ENCODE measurements at places on chromosomes 16 and 17. TPM values are rescaled to one million over a fixed set of nuclear protein-coding genes. Genes with fewer than 3 reads are reported as not detected.

The TVP23C gene
- total RNA-seq = 29.9 TPM

- peak overlapping the region; percentile 56 for H3K4me3 ChIP-seq
- no peaks in the 10 kb centered on the region for H3K36me3 ChIP-seq
- H3K4me1 ChIP-seq = peaks cover 43% of the 10 kb centered on the region
- DNase-seq = no peak
Measured at GRCh38 chr17:44559634-44560554, 2.6 kb downstream of the FZD2 start.

DNA sequence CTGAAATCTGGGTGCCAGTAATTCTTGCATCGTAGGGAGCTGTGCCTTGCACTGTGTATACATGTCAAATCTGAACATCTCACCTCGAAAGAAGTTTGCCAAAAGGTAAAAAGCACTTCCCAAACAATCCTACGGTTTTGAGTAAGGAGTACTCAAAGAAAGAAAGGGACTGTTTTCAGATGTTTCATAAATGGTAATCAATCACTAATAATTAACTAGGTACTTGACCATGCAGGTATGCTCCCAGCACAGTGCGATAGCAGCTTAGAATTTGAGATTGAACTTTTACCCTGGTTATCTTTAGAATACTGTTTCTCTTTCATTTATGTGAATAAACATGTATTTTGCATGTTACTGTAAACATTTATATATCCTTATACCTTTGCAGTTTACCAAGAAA lies 39.0 kb downstream of the PRKCA start:
- H3K4me1 ChIP-seq = peaks cover 3% of the 10 kb centered on the region
- DNase-seq = no peak
- no peaks in the 10 kb centered on the region for H3K27me3 ChIP-seq

The KLHL10 gene
- total RNA-seq = 0.30 TPM

GRCh38 chr17:79047923-79048825 lies 24.2 kb downstream of the C1QTNF1 start:
- peaks cover 11% of the 10 kb centered on the region for H3K36me3 ChIP-seq
- H3K27me3 ChIP-seq = no peaks in the 10 kb centered on the region
- no peak for DNase-seq
- peaks cover 16% of the 10 kb centered on the region for H3K4me1 ChIP-seq
- H3K4me3 ChIP-seq = no peak overlapping the region

DNA sequence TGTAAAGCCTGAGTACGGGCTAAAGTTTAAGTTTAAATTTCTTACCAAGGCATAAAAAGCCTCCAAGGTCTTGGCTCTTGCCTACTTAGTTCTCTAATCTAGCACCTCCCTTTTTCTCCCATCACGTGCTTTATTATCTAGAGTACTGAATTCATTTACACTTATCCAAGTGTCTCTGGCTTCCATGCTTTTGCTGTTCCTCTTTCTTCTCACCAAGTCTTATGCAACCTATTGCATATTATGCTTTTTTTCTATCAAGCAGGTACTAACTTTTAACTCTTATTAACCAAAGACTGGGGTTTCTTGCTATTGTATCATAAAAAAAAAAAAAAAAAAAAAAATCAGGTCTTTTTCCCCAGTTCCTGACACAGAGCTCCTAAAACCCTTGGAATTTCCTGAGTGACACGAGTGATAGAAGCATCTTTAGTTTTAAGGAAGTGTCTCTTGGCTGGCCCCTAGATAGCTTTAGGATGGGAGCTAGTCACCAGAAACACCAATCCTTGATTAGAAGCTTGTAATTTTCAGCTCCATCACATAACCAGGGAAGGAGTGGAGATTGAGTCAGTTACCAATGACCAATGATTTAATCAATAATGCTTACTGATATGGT lies 44.9 kb downstream of the SSH2 start:
- no peaks in the 10 kb centered on the region for H3K4me1 ChIP-seq
- H3K36me3 ChIP-seq = no peaks in the 10 kb centered on the region
- H3K4me3 ChIP-seq = no peak overlapping the region
- H3K27me3 ChIP-seq = no peaks in the 10 kb centered on the region

- H3K36me3 ChIP-seq = peaks cover 78% of the 10 kb centered on the region
- no peak for DNase-seq
- no peaks in the 10 kb centered on the region for H3K27me3 ChIP-seq
Measured at GRCh38 chr17:81207610-81208581, 14.9 kb downstream of the CEP131 start.

DNA sequence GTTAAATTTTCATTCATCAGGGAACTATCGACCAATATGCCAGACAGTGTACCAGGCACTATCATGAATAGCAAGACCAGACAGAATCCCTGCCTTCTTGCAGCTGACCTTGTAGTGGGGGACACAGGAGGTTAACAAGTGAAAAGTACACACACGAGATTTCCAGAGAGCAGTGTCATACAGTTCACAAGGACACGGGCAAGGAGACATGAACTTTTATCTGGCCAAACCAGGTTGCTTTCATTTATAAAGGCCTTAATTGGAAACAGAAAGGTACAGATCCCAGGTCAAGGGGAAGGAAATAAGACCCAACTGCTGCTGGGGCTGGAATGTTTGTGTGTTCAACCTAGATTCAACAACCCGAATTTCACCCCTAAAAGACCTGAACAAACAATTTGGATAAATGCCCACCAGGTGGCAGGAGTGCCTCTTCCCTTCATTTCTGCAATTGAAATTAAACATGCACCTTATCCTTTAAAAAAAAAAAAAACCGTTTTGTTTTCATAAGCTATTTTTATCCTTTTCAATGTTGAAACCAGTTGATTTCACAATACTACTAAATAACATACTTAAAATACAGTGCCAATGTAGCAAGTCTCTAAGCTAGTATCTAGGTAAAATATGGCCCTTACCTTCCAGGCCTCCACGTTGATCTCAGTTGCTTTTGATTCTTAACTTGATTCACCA lies 65.9 kb downstream of the EMP2 start:
- H3K36me3 ChIP-seq = no peaks in the 10 kb centered on the region
- no peaks in the 10 kb centered on the region for H3K27me3 ChIP-seq
- no peak overlapping the region for H3K27ac ChIP-seq

GRCh38 chr17:80876950-80877728 lies 114.5 kb upstream of the CHMP6 start:
- no peaks in the 10 kb centered on the region for H3K27me3 ChIP-seq
- no peak for DNase-seq
- peaks cover 28% of the 10 kb centered on the region for H3K4me1 ChIP-seq
- peaks cover 41% of the 10 kb centered on the region for H3K36me3 ChIP-seq
- H3K27ac ChIP-seq = no peak overlapping the region

The CEP295NL gene
- total RNA-seq = 3.3 TPM

- peaks cover 31% of the 10 kb centered on the region for H3K36me3 ChIP-seq
- no peaks in the 10 kb centered on the region for H3K4me1 ChIP-seq
- DNase-seq = no peak
- H3K27ac ChIP-seq = no peak overlapping the region
Measured at GRCh38 chr17:1897105-1897656, 67.4 kb downstream of the RPA1 start.

The TMED6 gene
- 0.33 TPM for total RNA-seq

The TNK1 gene
- 1.5 TPM for total RNA-seq

DNA sequence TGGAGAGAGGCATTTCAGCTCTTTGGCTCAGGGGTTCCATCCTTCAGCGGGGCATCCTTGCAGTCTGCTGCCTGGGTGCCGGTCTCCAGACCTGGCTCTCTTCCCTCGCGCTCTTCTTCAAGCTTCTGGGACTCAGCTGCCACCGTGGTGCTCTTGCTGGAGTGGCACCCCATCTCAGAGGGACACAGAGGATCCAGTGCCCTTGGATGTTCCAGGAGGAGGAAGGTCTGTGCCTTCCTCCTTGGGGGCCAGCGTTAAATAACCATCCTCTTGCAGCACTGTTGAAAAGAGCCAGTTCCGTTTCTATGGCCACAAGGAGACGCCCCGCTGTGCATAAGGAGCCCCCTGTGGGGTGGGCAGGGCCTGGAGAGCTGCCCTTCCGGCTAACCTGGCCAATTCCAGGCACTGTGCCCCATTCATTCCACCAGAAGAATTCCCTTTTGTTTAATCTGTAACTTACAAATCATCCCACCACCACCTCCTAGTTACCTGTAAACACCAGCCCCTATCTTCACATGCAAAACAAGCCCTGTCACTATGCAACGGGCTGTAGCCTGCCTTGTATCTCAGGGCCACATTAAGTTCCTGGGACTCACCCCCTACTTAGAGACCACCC lies 8.6 kb downstream of the CHD9NB start:
- peak; percentile 53 for DNase-seq
- H3K36me3 ChIP-seq = no peaks in the 10 kb centered on the region

GRCh38 chr16:85227084-85227945 lies 115.0 kb upstream of the CIBAR2 start:
- H3K4me3 ChIP-seq = no peak overlapping the region
- H3K27ac ChIP-seq = no peak overlapping the region
- H3K36me3 ChIP-seq = peaks cover 3% of the 10 kb centered on the region
- peaks cover 48% of the 10 kb centered on the region for H3K4me1 ChIP-seq

The PITPNM3 gene
- 7.3 TPM for total RNA-seq

- H3K4me1 ChIP-seq = peaks cover 38% of the 10 kb centered on the region
- H3K27ac ChIP-seq = peak overlapping the region; percentile 54
- peaks cover 42% of the 10 kb centered on the region for H3K36me3 ChIP-seq
- DNase-seq = peak; percentile 78
- H3K27me3 ChIP-seq = no peaks in the 10 kb centered on the region
Measured at GRCh38 chr17:48122665-48123045, 15.1 kb downstream of the SNX11 start.

- no peaks in the 10 kb centered on the region for H3K36me3 ChIP-seq
- no peaks in the 10 kb centered on the region for H3K27me3 ChIP-seq
- no peaks in the 10 kb centered on the region for H3K4me1 ChIP-seq
- no peak overlapping the region for H3K4me3 ChIP-seq
- no peak overlapping the region for H3K27ac ChIP-seq
Measured at GRCh38 chr16:30692396-30693064, 6.4 kb upstream of the SRCAP start.

GRCh38 chr16:67594256-67594915 lies 32.1 kb downstream of the CTCF start:
- no peak for DNase-seq
- no peak overlapping the region for H3K4me3 ChIP-seq
- H3K36me3 ChIP-seq = peaks cover 8% of the 10 kb centered on the region
- H3K4me1 ChIP-seq = no peaks in the 10 kb centered on the region
- no peaks in the 10 kb centered on the region for H3K27me3 ChIP-seq
- H3K27ac ChIP-seq = no peak overlapping the region

The WNT3 gene
- 4.0 TPM for total RNA-seq

GRCh38 chr16:67207249-67208091 lies 8.5 kb downstream of the ELMO3 start:
- no peak overlapping the region for H3K27ac ChIP-seq
- no peak for DNase-seq
- H3K4me3 ChIP-seq = no peak overlapping the region
- H3K4me1 ChIP-seq = no peaks in the 10 kb centered on the region
- H3K27me3 ChIP-seq = no peaks in the 10 kb centered on the region
- H3K36me3 ChIP-seq = peaks cover 84% of the 10 kb centered on the region

DNA sequence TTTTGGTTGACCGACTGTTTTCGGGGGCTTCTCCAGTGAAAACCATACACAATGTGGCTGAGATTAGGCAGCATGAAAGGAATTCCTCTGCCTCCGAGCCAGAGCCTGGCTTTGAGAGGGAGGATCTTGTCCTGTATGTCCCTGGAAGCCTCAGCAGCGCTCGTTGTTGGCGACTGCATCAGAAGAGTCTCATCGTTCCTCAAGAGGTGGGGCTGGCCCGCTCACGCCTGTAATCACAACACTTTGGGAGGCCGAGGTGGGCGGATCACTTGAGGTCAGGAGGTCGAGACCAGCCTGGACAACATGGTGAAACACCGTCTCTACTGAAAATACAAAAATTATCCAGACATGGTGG lies 15.0 kb downstream of the HS3ST6 start:
- H3K4me1 ChIP-seq = peaks cover 10% of the 10 kb centered on the region
- no peak overlapping the region for H3K4me3 ChIP-seq
- no peak overlapping the region for H3K27ac ChIP-seq
- H3K36me3 ChIP-seq = no peaks in the 10 kb centered on the region

- DNase-seq = no peak
- H3K27me3 ChIP-seq = no peaks in the 10 kb centered on the region
- H3K4me3 ChIP-seq = no peak overlapping the region
- no peaks in the 10 kb centered on the region for H3K4me1 ChIP-seq
Measured at GRCh38 chr16:50167556-50167955, 14.4 kb downstream of the TENT4B start.

The CCL7 gene
- not detected for total RNA-seq

The SOST gene
- total RNA-seq = 0.50 TPM

- peaks cover 30% of the 10 kb centered on the region for H3K36me3 ChIP-seq
- H3K27ac ChIP-seq = no peak overlapping the region
- H3K4me3 ChIP-seq = no peak overlapping the region
- H3K27me3 ChIP-seq = no peaks in the 10 kb centered on the region
- peak; percentile 72 for DNase-seq
- no peaks in the 10 kb centered on the region for H3K4me1 ChIP-seq
Measured at GRCh38 chr16:48353565-48354163, 31.5 kb downstream of the SIAH1 start.

- H3K4me3 ChIP-seq = no peak overlapping the region
- no peaks in the 10 kb centered on the region for H3K36me3 ChIP-seq
- DNase-seq = no peak
- H3K27ac ChIP-seq = no peak overlapping the region
- no peaks in the 10 kb centered on the region for H3K27me3 ChIP-seq
- no peaks in the 10 kb centered on the region for H3K4me1 ChIP-seq
Measured at GRCh38 chr16:9843424-9844018, 338.7 kb downstream of the GRIN2A start.

DNA sequence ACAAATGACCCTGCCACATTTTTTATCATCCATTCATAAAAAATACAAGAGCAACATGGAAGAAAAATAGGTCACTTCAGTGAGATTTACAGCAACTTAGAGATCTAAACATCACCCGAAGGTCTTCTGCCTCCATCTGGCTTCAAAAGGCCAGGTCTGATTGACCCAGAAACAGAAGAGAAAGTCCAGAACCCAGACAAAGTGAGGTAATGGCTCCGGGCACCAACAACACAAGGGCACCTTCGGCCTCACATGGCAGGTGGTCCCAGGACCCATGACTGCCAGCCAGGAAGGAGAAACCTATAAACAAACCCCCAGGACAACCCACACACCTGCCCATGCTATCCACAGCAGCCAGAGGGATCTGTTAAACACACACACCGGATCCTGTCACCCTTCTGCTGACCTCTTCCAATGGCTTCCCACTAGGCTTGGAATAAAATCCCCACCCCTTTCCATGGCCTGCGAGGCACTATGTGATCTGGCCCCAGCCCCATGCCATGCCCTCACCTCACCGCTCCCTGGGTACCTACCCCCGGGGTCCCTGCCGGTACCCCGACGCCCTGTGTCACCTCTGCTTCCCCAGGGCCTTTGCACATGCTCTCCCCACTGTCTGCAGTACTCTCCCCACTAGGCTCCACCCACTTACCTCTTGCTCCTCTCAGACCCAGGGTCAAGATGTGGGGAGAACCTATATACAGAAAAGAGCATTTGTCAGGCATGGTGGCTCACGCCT lies 149.1 kb downstream of the ZNF423 start:
- H3K27me3 ChIP-seq = no peaks in the 10 kb centered on the region
- H3K36me3 ChIP-seq = no peaks in the 10 kb centered on the region
- H3K4me1 ChIP-seq = peaks cover 21% of the 10 kb centered on the region
- no peak overlapping the region for H3K4me3 ChIP-seq
- DNase-seq = no peak

The AOC2 gene
- 1.3 TPM for total RNA-seq

Measured in spinal cord (tissue), 10 donors.